ENCODE measurements at places on chromosomes 11 and 22.
A peak's percentile ranks its signal among the peaks of the same experiment; 100 is the strongest.

DNA sequence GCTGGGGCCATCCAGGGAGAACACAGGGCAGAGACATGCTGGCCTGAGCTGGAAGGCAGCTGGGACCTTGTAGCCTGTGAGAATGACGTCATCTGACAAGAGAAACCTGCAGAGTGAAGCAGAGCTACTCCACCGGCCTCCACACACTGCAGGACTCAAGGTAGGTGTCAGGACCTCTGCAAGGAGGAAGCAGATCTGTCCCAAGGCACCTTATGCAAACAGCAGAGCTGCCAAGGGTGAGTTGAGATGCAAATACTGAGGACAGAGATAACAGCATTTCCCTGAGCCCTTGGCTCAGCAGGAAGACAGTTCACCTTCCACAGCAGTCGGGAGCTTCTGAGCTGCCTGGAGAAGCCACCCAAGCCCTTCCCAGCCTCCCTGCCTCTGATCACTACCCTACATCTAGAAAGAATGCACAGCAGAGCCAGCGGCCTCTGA is 51.9 kb upstream of the IGSF9B start:
- no peak for DNase-seq

DNA sequence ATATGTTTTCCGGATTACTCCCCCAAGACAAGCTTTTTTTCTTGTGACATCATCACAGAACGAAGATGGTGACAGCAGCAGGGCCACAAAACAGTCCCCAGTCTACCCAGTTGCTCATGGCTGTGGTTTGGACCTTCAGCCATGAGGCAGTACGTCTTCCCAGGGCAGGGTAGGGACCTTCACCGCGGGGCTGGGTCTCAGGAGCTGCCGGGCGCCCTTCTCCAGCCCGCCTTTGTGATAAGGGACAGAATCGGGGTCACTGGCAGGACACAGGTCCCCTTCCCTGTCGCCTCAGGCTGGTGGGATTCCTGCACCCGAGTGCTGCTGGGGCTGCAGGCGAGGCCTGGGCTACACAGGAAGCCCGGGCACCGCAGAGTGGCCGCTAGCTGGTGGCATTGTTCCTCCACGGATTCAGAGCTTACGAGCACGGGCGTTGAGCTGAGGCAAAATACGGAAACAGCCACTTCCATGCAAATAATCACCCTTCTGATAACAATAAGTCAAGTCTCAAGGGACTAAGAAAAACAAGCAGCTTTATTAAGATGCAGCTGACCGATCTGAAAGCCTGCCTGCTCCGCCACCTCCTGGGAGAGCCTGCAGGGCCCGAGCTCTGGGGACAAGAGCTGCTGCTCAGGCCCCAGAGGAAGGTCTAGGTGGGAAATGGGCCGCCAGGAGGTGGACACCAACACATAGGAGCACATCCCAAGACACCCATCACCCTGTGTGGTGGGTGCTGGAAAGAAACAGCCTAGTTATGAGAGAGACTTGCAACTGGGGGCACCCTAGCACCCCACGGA is 12.3 kb downstream of the TBX1 start:
- no peak for DNase-seq

DNA sequence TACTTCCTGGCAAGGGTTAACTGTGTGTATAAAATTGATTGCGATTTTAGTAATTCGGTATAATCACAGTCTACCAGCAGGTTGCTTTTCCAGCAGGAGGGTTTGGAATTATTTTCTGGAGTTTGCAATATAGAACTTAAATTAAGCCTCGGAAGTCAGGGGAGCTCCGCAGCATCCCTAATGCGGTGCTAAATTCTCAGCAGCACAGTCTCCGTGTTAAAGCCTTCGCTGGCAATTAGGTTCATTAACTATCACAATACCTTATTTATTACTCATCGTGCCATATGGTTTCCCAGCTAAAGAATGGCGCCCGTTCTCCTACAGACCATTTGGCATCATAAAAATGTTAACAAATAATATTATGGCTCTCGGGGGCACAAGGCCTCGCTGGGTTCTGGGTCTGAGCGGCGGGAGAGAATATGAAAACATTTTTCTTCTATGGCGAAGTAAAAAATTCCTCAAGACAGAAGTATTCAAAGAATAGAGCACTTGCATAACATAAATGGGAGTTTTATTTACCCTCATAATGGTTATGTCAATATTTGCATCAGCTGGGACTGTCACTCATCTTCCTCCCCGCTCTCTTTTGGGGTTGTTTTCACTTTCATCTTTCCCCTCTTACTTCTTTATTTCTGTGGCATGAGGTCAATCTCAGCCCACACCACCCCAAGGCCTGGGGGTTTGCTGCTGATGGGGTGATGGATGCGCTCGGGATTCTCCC is 28.1 kb upstream of the ZBTB16 start:
- DNase-seq, result no peak

GRCh38 chr11:103920933-103921332 is 115.5 kb upstream of the DDI1 start:
- no peak for DNase-seq

DNA sequence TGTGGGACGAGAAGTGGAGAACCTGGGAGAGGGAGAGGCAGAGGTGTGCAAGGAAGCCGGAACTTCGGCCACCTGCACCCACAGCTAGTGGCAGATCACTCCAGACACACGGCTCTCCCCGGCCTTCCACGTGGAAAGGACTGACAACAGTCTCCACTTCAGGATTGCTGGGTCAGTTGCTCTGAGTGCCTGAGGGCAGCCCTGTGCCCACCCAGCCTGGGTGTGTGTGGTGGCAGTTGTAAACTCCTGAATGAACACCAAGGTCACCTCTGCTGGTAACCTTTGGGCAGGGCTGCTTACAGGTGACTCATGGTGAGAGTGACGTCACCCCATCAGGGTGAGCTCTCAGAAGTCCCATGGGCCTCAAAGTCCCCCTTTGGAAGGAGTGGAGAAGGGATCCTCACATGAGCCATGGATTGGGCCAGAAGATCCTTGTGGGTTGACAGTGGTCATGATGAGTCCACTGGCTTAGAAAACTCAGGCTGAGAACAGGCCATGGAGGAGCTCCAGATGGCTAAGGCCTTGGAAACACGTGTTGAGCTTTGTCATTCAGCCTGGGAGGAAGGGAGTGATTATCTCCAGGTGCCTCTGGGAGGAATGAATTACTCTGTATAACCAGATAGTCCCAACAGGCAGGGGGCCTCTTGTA is 71.3 kb downstream of the BCR start:
- no peak for DNase-seq

DNA sequence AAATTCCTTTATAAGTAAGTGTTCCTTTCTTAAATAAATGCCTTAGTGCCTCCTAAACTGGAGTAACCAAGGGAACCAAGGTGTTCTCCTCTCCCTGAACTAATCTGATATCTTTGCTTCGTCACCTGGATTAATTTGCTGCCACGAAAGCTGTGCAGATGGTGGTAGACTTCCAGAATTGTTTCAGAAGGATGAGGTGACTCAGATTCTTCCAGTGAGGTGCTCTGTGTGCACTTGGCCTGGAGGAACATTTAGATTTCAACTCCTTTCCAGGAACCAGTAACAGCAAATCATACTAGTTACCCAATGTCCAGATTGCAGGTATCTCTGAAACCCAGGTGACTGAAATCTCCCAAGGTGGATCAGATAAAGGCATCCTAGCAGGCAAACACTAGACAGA is 181.9 kb downstream of the FAT3 start:
- DNase-seq, result no peak

GRCh38 chr11:120254788-120255518 is 15.0 kb downstream of the POU2F3 start:
- DNase-seq, result no peak

DNA sequence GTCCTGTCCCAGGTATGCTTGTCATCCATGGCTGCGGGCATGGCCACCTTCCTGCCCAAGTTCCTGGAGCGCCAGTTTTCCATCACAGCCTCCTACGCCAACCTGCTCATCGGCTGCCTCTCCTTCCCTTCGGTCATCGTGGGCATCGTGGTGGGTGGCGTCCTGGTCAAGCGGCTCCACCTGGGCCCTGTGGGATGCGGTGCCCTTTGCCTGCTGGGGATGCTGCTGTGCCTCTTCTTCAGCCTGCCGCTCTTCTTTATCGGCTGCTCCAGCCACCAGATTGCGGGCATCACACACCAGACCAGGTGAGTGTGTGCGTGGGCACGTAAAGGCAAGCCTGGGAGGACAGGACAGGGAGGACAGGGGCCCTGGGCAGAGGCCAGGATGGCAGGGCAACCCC is 42.4 kb downstream of the SLCO2B1 start:
- no peak for DNase-seq

- no peak for DNase-seq
These were observed 25.8 kb downstream of the QSER1 start for GRCh38 chr11:32918427-32918826.

DNA sequence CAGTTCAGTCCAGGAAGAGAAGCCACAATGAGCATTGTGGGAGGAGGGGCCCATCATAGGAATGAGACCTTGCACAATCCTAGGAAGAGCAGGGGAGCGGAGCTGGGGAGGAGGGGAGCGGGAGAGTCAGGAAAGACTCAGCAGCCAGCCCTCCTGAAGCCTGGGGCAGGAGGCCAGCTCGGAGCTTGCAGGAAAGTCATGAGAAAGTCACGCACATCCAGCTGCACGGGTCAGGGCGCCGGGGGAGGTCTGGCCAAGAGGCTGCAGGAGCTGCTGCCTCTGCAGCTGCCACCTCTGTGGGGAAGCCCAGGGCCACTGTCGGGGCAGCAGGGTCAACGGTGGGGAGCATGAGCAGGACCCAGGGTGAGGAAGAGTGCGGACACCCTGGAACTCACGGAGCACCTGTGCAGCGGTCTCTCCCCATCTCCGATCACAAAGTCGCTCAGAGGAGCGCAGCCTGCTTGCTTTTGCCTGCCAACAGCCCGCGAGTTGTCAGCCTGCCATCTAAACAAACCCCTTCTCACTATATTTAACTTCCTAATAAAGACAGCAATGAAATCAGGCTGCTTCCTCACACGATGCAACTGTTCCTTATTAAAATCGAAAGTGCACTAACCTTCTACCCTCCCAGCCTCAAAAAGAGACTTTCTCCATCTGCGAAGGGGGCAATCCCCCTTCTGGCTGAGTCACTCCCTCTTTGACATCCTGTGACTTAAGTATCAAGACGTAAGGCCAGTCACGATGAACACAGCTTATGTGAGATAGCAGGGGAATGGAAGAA is 52.9 kb upstream of the RTL6 start:
- DNase-seq, result peak; percentile 87

GRCh38 chr11:57752954-57753353 is 1.3 kb upstream of the BTBD18 start:
- no peak for DNase-seq

DNA sequence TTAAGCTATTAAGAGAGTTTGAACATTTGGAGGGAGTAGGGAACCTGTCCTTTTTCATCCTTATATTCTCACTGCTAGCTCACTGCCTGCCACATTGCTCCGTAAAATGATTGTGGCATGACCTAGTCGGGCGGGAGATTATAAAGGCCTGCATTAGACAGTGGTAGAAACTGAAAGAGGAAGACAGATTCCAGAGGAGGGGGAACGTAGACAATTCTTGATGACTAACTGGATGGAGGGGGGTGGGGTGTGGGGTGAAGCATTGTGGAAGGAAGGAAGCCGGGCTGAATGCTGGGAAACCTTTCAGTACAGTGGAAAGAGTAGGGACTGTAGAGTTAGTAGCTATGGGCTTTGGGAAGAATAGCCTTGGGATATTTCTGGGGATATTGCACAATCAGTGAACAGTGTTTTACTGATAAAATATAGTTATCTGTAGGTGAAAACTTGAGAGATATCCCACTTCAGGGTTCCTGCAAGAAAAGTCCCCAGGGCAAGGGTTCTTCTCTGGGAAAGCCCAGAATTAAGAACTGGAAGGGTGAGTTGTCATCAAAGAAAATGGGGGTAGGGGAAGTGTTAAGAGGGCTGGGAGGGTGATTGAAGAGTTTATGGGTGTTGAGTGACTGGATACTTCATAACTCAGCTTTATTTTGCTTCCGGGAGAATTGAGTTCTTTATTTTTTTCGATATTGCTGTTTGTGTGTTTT is 2.1 kb downstream of the MED15 start:
- peak; percentile 96 for DNase-seq

GRCh38 chr11:122115524-122116379 is at the start of gene BLID:
BLID (minus strand) TSS chr11:122116215; CDS start chr11:122115922, 293 bp downstream.
- DNase-seq, result peak; percentile 69

DNA sequence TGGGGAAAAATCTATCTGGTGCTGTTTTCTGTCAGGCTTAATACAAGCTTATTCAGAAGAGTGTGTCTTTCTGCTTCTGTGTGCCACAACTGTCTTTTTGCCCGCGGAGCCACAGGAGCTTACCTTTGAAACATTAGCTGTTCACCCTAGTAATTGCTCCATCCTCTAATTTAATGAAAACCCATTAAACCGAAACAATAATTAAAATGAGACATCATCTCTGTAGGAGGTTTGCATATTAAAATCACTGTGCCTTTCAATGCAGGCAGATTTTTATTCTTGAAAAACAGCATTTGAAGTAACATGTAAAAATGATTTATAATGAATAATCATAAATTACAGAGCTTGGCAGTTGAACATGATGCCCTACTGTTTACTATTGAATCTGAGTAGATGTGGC is 102.3 kb downstream of the NELL1 start:
- no peak for DNase-seq

DNA sequence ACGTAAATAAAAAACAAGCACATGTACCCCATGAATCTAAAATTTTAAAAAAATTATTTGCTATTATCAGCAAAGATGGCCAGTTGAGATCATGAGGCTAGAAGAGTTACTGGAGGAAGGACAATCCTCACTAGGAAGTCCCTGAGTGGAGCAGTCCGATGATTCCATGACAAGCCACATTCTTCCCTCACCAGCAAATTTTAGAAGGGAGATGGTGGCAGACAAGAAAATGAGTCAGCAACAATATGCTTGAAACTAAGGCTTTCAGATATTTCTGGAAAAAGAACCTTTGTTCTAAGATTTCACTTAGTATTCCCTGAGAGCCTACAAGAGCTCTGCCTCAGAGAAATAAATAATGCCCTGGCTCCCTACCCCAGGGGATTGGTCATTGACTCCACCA is 34.9 kb downstream of the P4HA3 start:
- peak; percentile 47 for DNase-seq

- no peak for DNase-seq
These were observed 3.5 kb downstream of the PTDSS2 start for GRCh38 chr11:453564-453963.

DNA sequence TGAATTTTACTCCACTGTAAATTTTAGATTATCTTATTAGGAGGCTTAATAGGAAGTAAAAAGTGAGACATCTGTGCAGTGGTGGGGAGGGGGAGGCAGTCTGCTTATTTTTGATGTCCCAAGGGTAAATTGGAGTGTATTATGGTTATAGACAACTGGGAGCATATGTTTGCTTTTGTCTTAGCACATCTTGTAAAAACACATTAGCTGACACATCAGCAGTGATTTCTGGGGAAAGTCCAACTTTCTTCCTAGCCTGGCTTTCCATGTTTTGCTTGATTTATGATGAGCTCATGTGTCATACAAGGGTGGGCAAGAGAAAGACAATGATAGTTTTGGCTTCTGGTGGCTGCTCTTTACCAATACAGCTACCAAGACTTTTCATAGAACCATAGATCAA is 4.0 kb downstream of the ANO3 start:
- DNase-seq, result no peak

GRCh38 chr11:65663639-65664200 is 1.0 kb upstream of the RELA start:
- peak; percentile 81 for DNase-seq

GRCh38 chr22:42664976-42665831 is 16.0 kb upstream of the CYB5R3 start:
- no peak for DNase-seq
